ENCODE measurements at places on chromosomes 11 and 22. TPM values are rescaled to one million over a fixed set of nuclear protein-coding genes. Genes with fewer than 3 reads are reported as not detected.

NOX4 gene
- polyA plus RNA-seq, result 6.8 TPM

DNA sequence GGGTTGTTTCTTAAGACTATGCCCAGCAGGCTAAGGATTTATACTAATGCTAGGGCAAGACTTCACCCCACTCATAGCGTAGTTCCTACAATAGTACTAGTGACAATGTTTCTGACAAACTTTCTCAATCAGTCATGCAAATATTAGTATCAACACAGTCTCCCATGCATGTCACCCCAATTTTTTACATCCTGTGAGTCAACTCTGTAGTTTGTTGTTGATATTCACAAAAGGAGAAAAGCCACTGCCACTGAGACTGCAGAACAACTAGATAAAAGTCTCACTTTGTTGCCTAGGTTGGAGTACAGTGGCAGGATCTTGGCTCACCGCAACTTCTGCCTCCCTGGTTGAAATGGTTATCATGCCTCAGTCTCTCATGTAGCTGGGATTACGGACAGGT, 155.2 kb downstream of the RBFOX2 start:
- DNase-seq, result no peak

GRCh38 chr11:125941267-125941618, 4.6 kb upstream of the VSIG10L2 start:
- DNase-seq, result no peak

GRCh38 chr22:49886346-49887063, 31.7 kb downstream of the ALG12 start:
- no peak for DNase-seq

Measured in thymus (tissue), 14 donors.